GM12892 (cell line): ENCODE measurements at places on chromosomes 2 and 18.

DNA sequence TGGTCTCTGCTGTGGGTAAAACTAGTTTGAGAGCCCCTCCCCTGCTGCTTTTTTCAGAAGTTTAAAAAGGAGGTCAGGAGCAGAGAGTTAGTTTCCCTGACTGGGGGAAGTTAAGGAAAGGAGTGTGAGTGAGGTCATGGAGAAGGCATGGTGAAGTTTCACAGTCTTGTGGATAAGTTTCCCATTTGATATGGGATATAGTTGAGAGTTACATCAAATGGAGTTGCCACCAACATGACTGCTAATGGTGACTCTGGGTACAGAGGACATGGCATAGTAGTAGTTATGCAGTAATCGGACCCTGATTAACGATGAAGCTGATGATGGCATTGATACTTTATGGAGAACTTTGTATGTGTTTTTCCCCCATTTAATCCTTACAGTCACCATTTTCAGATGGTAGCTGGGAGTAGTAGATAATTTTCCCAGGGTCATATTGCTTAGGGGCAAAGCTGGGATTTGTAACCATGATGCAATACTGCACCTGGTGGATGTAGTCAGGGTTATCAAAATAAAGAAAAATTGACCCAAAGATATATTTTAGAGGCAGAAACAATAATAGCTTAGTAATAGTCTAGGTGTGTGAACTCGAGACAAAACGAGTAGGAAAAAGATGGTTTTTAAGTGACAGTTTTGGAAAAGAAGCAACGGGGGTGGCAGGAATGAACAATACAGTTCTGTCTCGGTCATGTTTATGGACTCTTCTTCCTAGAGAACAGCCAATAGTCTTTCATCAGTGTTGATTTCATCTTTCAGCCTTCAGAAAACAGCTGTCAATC is 74.6 kb downstream of the FMNL2 start:
- no peak for DNase-seq

DNA sequence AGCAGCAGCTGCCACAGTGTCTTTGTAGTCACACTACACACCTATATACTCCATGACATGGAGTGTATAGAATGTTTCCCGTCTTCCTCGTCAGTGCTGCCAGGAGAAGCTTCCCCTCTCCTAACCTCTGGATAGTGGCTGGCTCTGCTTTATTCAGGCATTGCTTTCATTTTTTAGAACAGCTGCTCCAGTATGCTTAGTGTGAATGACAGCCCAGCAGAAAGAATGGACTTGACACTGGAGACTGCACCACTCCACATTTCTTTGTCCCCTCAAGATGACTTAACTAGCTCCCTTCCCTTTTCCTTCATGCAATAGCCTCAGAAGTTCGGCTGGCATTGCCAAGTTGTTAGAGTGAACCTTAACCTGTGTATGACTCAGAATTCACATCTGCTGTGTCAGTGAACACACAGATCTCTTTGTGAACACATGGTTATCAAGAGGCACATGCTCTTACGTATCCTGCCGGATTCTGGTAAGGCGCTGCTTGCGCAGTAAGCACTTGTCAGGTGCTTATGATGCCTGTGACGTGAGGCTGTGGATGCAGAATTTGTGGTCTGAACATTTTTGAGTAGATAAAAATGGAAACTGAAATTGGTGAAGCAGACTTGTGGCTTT is 73.9 kb downstream of the NEDD4L start:
- DNase-seq: no peak

DNA sequence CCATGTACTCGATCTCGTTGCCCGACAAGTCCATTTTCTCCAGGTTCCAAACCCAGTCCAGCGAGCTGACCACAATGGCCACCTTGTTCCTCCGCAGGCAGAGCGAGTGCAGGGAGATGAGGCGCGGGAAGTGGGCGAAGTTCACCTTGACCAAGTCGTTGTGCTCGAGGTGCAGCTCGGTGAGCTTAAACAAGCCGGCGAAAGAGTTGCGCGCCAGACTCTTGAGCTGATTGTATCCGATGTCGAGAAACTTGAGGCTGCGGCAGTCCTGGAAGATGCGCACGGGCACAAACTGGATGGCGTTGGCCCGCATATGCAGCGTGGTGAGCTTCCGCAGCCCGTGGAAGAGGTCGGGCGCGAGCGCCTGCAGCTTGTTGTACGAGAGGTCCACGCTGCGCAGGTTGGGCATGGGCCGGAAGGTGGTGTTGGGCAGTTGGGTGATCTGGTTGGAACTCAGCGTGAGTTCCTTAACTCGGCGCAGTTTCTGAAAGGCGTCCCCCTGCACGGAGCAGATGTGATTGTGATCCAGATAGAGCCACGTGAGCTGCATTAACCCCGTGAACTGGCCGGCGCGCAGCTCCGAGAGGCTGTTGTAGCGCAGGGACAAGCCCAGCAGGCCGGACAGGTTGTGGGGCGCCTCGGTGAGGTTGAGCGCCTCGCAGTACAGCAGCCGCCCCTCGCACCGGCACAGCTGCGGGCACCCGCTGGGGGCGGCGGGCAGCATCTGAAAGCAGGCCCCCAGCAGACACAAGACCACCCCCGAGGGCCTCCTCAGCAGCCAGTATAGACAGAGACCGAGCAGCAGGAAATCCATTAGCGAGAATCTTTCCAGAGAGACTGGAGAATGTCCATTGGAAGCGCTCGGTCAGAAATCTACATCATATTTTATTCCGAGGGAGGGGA is 1.3 kb downstream of the LRRTM1 start:
- DNase-seq: no peak

DNA sequence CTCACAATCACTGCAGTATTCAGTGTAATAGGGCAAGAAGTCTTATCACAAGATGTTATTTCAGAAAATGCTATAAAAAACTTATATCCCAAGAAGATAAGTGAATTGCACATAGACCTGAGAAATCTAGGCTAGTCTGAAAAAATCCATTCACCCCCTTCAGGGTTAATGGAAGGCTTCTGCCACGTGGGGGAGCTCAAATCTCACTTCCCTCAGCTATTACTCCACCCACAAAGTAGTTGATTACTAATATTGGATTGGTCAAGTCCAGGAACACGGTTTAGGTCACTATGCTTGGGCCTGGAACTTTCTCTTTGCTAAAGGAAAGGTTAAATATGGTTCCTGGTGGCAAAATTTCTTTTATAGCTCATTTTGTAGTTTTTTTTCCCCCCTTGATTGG is 51.2 kb upstream of the ADAM23 start:
- no peak for DNase-seq

DNA sequence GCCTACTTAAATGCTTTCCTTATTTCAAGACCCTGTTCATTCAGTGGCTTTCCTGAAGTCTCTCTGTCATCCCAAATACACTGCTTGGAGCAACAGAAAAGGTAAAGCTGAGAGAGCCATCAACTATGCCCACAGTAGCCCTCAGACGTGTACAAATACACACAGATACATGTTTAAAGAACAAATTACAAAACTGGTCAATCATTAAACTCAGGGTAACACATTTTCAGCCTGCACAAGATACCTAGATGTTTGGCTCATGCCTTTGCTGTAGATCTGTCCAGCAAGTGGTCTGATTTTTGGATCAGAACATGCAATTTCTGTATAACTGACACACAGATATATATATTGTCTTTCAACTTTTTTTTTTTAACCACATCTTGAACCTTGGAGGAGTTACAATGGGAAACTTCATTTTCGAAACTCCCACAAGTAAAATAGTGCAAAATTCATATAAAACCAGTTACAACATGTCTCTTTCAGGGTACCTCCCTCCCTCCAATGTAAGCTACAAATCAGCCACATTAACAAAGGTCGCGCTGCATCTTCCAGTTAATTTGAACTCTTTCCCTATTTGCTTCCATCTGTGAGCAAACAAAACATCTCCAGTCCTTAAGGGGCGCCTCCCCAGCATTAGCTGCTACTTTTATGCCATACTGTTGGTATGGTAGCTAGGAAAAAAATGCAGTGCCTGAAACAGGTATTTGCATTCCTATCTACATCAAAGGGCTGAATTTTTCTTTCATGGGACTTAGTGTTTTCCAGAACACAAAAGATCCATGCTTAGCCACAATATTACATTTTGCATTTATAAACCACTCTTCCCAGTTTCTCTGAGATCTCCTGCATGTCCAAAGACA is 311.9 kb downstream of the NRXN1 start:
- DNase-seq: no peak

GRCh38 chr2:196783431-196784094 is 15.9 kb downstream of the GTF3C3 start:
- DNase-seq: no peak

- DNase-seq: no peak
Measured at GRCh38 chr2:233156001-233156400, 95.5 kb upstream of the ATG16L1 start.

GRCh38 chr2:78676921-78677696 is 348.4 kb upstream of the REG3G start:
- no peak for DNase-seq

GRCh38 chr2:107027205-107027604 is 141.2 kb upstream of the ST6GAL2 start:
- DNase-seq: no peak

DNA sequence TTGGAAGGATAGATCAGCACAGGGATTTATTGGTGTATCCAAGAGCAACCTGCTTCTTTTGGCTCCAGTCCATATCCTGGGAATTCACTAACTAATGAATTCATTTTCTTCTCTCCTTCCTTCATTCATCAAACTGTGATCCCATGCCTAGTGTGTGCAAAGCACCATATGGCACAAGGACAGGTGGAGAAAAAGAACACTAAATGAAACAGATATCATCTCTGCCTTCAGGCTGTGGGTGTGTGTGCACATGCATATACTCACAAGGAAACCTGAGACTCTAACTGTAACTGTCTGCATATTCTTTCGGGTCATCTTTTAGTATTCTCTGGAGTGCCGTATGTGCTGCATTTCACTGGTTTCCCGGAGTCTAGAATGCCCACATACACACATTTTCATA is 20.2 kb downstream of the TNP1 start:
- no peak for DNase-seq

GRCh38 chr2:127044977-127045661 is 61.8 kb downstream of the BIN1 start:
- no peak for DNase-seq

GRCh38 chr2:66815886-66816285 is 381.0 kb downstream of the MEIS1 start:
- DNase-seq: no peak

DNA sequence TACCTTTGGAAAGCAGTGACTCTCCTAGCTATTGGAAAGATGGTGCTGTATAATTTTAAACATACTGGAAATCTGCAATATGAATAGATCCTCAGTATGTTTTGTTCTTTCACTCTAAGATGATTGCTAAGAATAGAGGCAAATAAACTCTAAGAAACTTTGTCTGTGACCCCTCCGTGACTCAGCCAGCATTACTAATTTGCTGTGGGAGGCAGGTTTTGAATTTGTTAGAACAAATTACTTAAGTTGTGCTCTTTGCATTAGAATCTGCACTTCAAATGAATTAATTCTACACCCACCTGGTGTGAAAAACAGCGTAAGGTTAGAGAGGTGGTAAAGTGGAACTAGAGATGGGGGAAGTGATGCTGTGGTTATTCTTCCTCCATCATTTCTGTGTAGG is 142.2 kb downstream of the RAPGEF4 start:
- DNase-seq: no peak

GRCh38 chr2:151357359-151357758 is at the start of gene TNFAIP6:
Gene TNFAIP6 (plus strand): TSS chr2:151357592. CDS start chr2:151357667, 75 bp downstream.
- DNase-seq: no peak

- DNase-seq: peak; percentile 32
Measured at GRCh38 chr18:37476182-37476581, 89.4 kb downstream of the CELF4 start.

DNA sequence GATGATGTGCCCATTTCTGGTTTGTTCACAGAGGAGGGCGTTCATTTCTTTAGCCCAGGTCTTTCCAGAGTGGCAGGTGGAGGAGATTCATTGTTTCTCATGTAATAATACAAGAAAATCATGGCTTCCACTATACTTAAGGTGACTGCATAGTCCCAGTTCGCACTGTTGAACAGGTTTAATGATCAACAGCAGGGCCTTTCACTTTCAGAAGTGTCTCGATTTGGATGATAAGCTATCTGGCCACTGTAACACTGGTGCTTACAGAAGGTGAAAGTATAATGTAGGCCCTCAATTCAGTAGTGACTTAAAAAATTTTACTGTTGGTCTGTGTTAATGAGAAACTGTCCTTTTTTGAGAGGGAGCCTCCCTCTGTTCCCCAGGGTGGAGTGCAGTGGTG is 1.4 kb downstream of the RMC1 start:
- DNase-seq: no peak

GRCh38 chr2:50515638-50516037 is 516.3 kb downstream of the NRXN1 start:
- no peak for DNase-seq

DNA sequence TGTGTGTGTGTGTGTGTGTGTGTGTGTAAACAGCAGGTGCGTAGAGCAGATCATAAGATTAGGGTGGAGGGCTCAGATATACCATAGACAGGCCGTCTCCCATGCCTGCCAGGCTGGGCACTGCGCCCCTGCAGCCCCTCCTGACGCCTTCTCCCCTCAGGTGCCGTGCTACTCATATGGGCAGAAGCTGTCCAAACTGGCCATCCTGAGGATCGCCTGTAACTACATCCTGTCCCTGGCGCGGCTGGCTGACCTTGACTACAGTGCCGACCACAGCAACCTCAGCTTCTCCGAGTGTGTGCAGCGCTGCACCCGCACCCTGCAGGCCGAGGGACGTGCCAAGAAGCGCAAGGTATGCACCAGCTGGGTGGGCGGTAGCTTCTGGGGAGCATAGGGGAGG is 10.0 kb downstream of the ATOH8 start:
- DNase-seq: no peak

DNA sequence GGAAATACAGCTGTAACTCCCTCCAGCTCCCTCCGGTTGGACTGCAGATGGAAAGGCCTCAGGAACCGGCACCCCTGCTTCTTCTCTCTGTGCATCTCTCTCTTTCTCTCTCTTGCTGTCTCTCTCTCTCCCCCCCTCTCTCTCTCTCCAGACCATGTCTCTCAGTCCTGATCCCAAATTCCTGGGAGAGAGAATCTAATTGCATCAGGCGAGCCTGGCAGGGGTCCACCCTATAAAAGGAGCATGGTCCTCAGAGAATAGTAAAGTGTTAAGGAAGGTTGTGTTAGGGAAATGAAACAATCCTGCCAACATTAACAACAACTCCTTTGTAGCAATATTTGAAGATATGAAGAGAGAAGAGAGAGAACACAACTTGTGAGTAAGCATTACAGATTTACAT is 36.7 kb downstream of the VIT start:
- no peak for DNase-seq

DNA sequence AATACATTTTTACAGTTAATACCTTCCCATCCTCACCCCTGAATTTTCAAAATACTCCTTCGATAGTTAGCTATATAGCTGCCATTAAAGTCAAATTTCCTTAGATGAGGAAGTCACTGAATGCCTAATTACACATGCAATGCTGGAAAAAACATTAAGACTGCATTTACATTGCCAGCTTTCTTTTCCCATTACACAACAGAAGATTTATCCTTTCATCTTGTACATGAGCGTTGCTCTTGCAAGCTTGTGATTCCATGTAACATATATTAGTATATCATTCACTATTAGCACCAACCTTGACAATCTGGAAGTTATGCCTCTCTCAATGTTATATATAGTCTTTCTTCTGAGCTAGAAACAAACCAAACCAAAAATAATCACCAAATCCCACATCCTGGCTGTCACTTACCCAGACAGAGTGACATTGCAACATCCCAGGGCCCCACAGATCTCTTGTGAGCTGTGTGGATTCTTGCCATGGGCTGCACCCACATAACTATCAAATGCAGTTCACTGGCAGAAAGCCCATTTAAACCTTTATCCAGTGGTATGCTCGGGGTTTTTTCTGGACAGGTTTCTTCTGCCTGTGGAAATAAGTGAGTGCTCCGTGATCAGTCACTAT is 79.2 kb upstream of the PAPOLG start:
- DNase-seq: no peak
